Cardiac septum (tissue), 1 donor: ENCODE measurements at places on chromosomes 12 and 14. TPM values are rescaled to one million over a fixed set of nuclear protein-coding genes. Genes with fewer than 3 reads are reported as not detected.

- DNase-seq: no peak
Measured at GRCh38 chr14:44609876-44610510, 102.9 kb upstream of the FSCB start.

DNA sequence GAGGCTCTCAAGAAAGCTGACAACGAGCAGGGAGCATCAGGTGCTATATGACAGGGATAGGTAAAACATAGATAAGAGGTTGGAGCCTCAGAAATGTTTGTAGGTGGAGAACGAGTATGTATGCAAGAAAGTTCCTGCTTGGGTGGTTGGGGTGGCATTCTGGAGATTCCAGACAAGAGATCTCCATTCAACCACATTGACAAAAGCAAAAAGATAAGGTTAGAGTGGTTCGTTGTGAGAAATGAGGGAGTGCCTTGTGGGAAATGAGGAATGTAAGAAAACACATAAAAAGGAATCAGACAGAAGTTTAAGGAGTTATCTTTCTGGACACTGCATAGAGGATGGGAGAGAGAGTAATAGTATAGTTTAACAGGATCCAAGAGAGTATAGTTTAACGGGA is 290.3 kb downstream of the DPF3 start:
- DNase-seq: no peak

GRCh38 chr12:10726945-10727344 is 3.8 kb upstream of the YBX3 start:
- no peak for DNase-seq

The COL2A1 gene
- total RNA-seq: 0.13 TPM
